NCI-H2081 treated with DMSO at 0.1 percent for 48 hours (cell line): ENCODE measurements at places on chromosomes 3 and 15.

DNA sequence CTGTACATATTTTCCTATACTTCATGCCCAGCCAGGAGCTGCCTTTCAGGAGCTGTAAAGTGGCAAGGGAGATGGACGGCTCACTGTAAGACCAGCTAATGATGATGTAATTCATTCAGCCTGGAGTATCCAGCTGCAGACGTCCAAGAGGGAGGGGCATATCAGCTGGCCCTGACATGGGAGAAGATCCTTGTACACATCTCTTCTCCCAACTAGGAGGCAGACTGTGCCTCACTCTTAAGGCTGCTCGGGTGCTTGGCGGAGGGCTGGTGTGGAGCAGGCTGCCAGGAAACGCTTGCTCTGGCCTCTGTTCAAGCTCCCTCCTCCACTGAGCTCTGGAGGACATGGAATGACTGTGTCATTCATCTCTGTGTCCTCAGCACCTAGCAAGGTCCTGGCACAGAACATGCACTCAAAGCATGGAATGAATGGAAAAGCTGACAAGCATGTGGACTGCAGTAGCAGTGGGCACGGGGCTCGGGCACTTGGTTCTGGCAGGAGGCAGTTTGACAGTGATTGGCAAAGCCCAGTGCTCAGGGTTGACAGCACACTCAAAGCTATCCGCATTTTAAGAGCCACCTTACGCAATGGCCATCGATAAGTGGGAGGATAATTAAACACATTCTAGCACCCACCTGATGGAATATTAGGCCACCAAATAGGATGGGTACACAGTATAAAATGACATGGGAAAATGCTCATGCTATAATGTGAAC, 72.4 kb downstream of the TBC1D2B start:
- DNase-seq: no peak

- DNase-seq: no peak
Observed at GRCh38 chr15:45435124-45435903, 57.0 kb upstream of the GATM start.

DNA sequence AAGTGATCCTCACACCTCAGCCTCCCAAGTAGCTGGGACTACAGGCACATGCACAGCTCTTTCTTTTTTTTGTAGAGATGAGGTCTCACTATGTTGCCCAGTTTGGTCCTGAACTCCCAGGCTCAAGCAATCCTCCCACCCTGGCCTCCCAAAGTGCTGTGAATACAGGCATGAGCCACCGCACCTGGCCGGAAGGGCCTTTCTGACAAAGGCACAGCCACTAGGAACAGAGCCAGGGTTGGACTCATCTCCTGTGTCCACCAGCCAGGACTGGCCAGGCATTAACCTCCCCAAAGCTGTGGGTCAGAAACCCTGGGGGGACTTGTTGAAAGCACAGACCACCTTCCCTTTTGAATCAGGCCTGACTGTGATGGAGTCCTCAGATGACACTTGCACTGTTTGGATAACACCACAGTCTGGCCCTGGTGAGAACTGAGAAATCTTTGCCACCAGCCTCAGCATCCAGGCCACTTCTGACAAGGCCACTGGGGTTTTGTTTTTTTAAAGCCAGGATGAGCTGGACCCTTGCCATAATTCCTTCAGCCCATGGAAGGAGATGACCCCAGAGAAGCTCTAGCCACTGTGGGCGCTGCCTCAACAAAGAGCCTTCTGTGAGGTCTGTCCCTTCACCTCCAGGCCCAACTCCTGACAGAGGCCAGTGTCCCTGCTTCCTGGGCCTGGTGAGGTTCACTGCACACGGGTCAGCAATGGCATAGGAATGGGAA, 4.8 kb downstream of the TKT start:
- DNase-seq: no peak

DNA sequence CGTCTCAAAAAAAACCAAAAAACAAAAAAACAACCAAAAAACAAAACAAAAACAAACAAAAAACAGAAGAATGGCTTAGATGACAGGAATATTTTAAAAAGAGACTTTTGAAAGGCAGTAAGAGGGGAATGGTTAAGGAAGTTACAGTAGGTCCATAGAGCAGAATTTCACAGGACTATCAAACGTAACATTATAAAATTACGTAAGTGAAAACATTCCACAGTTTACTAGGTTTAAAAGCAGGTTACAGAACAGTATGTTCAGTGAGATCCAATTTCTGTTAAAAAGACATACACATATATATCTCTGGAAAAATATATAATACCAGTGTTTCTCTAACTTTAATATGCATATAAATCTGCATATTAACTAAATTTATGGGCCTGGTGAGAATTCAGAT, 50.2 kb upstream of the MUC13 start:
- no peak for DNase-seq

GRCh38 chr15:67114846-67115585, 49.6 kb downstream of the SMAD3 start:
- no peak for DNase-seq

- DNase-seq: no peak
Observed at GRCh38 chr3:193400304-193400703, 21.8 kb upstream of the ATP13A5 start.

GRCh38 chr3:19190126-19190525, 41.8 kb downstream of the KCNH8 start:
- DNase-seq: no peak

GRCh38 chr15:59812889-59813288, 123.8 kb upstream of the BNIP2 start:
- DNase-seq: no peak

DNA sequence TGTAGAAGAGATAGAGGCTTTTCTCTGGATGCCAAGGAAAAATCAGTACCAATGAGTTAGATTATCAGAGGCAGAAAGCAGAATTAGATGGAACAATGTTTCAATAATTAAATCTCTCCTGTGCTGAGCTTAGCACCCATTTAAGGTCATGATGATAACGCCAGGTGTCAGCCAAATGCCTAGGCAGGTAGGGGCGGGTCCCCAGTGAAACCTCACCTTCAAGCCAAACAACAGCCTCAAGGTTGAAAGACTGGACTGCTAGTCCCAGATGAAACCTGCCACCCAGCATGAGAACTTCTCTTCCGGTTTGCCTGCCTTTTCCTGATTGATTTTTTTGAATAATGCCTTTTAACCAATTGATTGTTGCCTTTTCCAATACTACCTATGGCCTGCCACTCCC, 363.0 kb downstream of the PLOD2 start:
- no peak for DNase-seq

DNA sequence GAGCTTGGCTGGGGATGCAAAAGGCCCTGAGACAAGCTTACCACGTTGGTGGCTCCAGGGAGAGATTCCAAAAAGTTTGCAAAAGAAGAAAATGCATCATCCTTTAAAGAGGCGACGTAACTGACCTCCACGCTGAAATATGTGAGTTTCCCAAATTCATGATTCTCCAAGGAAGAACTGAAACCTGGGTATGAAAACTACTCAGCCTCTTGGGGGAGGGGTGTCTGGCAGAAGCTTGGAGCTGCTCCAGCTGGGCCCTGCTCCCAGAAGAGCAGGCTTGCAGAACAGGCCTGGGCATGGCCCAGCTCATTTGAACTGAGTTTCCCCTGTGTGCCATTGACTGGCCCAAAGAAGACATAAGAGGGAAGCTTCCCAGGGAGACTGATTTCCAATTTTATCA, 20.5 kb downstream of the CPN2 start:
- no peak for DNase-seq

DNA sequence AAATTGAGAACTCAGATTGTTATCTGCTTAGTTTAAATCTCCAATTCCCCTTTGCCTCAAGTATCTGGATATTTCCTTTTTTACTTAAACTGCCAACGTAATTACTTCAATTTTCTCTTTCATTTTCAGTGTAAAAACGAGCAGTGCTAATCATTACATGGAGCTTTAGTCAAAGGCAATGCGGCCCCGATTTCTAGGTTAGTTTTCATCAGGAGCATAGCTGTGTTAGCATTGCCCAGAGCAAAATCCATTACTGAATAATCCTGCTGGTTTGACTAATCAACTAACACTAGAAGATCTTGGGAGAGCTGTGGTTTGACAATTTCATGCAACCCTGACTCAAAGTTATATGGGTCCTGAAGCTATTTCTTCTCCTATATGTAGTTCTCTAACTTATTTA, 46.2 kb downstream of the ZPLD1 start:
- no peak for DNase-seq

DNA sequence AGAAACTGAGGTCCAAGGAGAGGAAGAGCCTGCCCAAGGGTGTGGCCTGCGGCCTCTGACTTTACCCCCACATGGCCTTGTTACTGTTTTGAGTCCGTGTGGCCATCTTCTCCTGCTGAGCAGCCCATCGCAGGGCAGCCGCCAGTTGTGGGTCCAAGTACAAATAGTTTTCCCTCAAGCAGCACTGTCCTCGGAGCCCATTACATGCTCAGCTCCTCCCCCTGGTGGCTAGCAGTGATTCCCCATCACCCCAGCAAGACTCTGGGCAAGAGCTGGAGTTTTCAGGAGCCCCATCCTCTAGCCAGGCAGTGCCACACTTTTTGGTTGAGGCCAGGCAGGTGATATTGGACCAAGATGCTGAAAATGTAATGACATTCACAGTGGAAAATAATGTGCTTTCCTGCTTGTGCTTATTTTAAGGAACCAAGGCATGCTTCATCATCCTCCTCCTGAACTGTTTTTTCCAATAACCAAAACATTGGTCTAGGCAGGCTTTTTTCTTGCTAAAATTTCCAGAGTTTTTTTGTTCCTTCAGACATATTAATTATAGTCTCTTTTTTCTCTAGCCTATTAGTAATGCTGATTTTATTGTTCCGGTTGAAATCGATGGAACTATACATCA, 23.2 kb upstream of the VILL start:
- DNase-seq: no peak

- DNase-seq: no peak
Observed at GRCh38 chr3:104510131-104510849, 856.4 kb upstream of the ALCAM start.

DNA sequence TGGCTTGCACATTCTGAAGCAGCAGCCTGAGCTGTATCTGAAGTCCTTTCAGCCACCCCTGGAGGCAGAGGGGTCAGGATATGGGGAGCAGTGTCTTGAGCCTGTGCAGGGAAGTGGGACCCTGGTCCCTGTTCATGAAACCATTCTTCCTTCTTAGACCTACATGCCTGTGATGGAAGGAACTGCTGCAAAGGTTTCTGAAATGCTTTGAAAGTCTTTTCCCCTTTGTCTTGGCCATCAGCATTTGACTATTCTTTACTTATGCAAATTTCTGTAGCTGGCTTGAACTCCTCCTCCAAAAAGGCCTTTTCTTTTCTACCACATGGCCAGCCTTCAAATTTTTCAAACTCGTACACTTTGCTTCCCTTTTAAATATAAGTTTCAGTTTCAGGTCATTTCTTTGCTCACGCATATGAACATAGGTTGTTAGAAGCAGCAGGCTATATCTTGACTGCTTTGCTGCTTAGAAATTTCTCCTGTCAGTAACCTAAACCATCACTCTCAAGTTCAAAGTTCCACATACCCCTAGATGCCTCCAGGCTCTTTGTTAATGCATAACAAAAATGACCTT, 62.3 kb downstream of the GALK2 start:
- DNase-seq: no peak

DNA sequence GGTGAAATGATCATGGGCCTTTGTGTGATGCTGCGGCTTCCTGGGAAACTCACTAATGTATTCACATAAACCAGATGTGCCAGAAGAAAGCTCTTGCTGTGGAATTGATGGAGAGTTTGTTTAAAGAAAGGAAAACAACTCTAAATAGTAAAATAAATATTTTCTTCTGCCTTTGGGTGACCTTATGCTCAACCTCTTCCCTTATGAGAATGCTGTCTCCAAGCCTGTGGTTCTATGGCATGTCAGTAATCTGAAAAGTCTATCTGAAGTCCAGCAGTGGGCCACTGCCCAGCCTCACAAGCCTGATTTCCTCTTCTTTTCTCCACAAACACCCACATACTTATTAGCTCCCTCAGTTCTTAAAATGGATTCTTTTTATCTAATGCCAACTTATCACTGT, 49.9 kb upstream of the PHLDB2 start:
- no peak for DNase-seq

DNA sequence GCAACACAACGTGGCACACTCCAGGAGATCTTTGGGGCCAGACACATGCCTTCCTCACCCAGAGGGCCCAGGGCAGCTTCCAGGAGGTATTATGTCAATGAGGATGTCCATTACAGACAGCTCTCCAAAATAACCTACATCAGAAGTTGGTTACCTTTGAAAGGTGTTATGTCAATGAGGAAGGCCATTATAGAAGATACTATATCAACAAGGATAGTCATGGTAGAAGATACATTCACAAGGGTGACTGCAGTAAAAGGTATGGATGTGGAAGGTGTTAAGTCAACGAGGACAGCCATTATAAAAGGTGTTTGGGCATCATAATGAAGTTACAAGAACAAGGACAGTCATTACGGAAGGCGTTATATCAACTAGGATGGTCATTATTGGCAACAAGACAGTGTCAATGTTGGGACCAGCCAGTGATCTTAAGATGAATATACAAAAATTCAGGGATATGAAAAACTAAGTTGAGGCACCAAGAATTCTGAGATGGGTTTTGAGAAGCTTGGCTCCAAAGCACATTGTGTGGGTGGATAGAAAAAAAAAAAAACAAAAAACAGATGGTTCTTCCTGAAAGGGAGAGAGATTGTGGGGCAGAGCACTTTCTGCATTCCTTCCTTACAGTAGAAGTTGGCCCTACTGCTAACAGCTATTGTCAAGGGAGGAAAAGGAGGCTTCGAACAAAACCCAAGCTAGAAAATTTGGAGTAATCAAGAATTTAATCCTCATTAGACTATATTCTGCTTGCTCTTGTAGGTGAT, 11.2 kb downstream of the CDCP1 start:
- no peak for DNase-seq

GRCh38 chr15:34355241-34355640, 11.8 kb downstream of the LPCAT4 start:
- no peak for DNase-seq

- DNase-seq: no peak
Observed at GRCh38 chr3:126082362-126083137, 1.4 kb downstream of the SLC41A3 start.

GRCh38 chr3:147305533-147306250, 100.7 kb downstream of the ZIC4 start:
- DNase-seq: no peak

DNA sequence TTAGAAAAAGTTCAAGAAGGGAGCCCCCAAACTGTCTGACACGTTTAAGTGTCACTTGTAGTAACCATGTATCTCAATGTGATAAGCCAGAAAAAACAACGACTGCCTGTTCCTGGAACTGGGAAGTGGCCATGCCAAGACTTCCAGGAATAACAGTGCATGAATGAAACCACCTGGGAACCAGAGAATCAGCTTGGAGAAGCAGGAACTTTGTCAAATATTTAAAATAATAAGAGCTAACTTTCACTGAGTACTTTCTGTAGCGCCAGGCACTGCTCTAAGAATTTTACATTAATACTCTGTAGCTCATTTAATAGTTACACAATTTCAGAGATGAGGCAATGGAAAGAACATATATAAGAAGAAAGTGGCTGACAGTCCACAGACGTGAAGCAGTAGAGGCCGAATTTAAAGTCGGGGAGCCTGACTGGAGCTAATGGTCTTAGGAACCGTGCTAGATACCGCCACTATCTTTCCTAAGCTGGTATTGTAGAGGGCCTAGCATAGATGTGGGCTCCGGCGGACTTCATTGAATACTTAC, 876 bp downstream of the PLSCR1 start:
- DNase-seq: no peak

GRCh38 chr3:196235452-196236122, 19.3 kb downstream of the SLC51A start:
- DNase-seq: no peak
